ENCODE measurements at places on chromosomes 6 and 20. TPM values are rescaled to one million over a fixed set of nuclear protein-coding genes. Genes with fewer than 3 reads are reported as not detected.

The OPRL1 gene
- 4.1 TPM for total RNA-seq

- no peak for DNase-seq
- H3K36me3 ChIP-seq = peaks cover 18% of the 10 kb centered on the region
- peaks cover 6% of the 10 kb centered on the region for H3K4me1 ChIP-seq
- H3K27ac ChIP-seq = peak overlapping the region; percentile 71
- peak overlapping the region; percentile 91 for H3K4me3 ChIP-seq
These were observed 660 bp upstream of the TFB1M start for GRCh38 chr6:155314773-155315515.

GRCh38 chr6:169991913-169992312 is 240.5 kb downstream of the ERMARD start:
- no peaks in the 10 kb centered on the region for H3K27me3 ChIP-seq
- no peaks in the 10 kb centered on the region for H3K4me1 ChIP-seq
- H3K4me3 ChIP-seq = no peak overlapping the region

The FKBP5 gene
- 58.9 TPM for total RNA-seq

- no peak overlapping the region for H3K27ac ChIP-seq
- no peak for DNase-seq
- no peaks in the 10 kb centered on the region for H3K4me1 ChIP-seq
- H3K36me3 ChIP-seq = no peaks in the 10 kb centered on the region
These were observed 474.0 kb downstream of the TFAP2B start for GRCh38 chr6:51292659-51293058.

The MYLK2 gene
- 0.29 TPM for total RNA-seq

- H3K4me3 ChIP-seq = no peak overlapping the region
- peaks cover 6% of the 10 kb centered on the region for H3K36me3 ChIP-seq
- no peak overlapping the region for H3K27ac ChIP-seq
- no peaks in the 10 kb centered on the region for H3K27me3 ChIP-seq
- no peak for DNase-seq
These were observed 29.5 kb downstream of the LYRM4 start for GRCh38 chr6:5231289-5231688.
